ENCODE measurements at places on chromosomes 6 and 20.

- DNase-seq, result no peak
Observed at GRCh38 chr6:43428112-43428570, 800 bp downstream of the ABCC10 start.

DNA sequence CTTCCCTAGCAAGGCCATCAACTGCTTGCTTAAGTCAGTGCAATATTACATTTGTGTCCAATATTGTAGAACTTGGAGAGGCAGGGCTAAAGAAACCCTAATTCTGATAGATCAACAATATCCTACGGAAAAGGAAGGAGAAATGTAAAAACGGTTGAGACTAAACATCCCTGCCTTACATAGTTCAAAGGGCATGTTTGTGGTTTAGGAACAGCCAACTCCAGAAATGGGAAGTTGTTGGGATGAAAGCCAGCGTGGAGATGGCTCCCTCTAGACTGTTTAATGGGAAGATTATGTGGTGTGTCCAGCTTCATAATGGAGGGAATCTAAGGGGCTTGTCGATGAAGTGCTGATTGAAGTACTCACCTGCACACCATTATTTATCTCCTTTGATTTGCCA is 145.3 kb upstream of the TENT5A start:
- no peak for DNase-seq

DNA sequence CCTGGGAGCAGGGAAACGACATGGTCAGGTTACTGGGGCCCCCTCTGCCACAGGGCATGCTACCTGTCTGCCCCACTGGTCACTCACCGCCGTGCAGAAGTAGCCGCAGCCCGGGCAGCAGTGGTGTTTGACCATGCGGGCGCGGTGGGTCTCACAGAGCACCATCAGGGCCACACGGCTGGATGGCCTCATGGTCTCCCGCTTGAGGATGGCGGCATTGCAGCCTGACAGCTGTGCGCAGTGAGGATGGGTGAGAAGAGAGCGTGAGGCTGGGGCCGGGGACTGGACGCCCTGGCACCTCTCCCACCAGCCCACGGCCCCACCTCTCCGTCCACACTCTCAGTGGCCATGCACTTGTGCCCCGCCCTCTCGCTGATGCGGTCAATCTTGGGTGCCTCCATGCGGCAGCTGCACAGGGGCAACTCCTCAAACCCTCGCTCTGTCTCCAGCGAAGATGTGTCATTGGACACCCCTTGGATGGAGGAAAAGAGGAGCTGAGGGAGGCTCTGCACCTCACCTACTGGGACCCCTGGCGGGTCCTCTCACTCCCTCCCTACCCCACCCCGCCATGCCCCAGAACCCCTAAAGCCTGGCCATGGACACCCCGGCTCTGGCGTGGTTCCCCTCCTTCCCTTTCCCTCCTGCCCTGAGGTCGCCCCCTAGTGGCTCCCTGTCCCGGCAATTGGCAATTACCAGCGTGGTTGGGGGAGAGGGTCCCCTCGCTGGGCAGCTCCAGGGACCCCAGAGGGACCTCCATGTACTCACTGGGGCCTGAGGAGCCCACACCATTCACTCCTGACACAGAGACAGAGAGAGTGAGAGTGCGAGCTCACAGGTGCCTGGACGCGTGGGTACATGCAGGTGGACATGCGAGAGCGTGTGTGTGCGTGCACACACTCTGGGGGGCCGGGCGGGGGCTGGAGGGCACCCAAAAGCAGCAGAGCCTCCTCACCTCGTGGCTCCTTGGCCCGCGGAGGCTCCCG is 8.9 kb downstream of the EHMT2 start:
- no peak for DNase-seq

DNA sequence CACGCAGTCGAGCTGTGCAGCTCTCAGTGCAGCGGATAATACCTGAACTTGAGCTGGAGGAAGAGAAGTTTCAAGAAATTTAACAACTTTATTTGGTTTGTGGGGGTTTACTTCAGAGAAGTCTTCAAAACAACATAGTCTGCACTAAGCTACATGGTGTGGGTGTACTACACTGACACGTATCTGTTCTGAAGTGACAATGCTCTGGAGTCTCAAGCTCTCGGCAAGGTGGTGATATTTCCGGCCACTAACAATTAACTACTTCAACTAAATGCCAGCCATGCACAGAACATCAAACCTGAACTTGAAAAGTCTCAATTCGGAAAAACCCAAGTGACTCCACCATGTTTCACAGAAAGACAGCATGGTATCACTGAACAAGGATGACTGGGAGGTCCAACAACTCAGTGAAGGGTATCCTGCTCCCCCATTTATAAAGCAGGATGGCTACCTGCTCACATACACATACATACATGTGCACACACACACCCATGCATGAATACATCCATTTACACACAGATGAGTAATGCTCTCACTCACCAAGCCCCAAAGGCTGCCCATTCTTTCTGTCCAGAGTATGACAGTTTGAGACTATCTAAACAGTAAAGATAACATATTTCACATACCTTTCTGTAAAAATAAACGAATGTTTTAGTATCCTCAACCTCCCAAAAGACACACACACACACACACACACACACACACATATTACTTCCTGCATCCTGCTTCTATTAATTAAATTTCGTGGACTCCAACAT is 15.4 kb upstream of the ANKRD60 start:
- DNase-seq, result no peak

GRCh38 chr6:76708641-76709331 is 636.3 kb upstream of the IMPG1 start:
- no peak for DNase-seq

DNA sequence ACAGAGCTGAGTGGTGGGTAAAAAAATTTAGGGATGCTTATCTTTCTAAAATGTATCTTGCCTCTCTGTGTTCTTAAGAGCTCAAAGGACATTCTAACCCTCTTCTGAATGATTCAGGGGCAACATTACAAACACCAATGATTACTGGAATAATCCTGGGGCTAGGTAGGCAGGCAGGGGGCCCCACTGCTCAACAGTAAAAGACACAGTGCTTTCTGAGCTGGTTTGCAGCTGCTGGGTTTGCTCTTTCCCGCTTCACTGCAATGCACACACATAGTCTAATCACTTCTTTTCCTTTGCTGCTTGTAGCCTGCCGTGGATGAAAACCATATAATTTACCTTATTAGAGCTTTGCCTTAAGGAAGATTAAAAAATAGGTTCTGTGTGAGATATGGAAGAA is 23.9 kb downstream of the CLDN20 start:
- DNase-seq, result no peak

DNA sequence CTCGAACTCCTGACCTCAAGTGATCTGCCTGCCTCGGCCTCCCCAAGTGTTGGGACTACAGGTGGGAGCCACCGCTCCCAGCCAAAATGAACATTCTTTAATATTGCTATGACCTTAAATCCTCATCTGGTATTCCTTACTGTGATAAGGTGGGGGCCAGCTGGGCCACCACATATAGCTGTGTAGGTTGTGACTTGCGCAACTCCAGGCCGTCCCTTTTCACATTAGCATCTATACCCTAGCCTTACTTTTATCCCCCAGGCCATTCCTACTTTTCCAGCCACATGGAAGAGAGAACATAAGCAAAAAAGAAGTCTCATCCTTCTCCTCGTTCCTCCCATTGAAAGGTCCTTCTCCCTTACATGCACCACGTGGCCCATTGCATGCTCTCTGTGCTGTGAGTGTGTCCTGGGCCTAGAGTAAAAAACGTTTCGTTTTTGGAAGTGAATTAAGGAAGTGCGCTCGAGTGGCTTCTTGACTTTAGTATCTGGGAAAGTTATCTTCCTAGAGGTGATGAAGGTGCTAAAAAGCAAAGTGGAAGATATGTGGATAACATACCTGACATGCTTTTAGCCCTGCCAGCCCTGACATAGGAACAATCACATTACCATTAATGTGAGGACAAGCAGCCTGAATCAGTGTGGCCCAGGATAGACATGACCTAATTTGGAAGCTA is 56.8 kb upstream of the KIF13A start:
- no peak for DNase-seq

DNA sequence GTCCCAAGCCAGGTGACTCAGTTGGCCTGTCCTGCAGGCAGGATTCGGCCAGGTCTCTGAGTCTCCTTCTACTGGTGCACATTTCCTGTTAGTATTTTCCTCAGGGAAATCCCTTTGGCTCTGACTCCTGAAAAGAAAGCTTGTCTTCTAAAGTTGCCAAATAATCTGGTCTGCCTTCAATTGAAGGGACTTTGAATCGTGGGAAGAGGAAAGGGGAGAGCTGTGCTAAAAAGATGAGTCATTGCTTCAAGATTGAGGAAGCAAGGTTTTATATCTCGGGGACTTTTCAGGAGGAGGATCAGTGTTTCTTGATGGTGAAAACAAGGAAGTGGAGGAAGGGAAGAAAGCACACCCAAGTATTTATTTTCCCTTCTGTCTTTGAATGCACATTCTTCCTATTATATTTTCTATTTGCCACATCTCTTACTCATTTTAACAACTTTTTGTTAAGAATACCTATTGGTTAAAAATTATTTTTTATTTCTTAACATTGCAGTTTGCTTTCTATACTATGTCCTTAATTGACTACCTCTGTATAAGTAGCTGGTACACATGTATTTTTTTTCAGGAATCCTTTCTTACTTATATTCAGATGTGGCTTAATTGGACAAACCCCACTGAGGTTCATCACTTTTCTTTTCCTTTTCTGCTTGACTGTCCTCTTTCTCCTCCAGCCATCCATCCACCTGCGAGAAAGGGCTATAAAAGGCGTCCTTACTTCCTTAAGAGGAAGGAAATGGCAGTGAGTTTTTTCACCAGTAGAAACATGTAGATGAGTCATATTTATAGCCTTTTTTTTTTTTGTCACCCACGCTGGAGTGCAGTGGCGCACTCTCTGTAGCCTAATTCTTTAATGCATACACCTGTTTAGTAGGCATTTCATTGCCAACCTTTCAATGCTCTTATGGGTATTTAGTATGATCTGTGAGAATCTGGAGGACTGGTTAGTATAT is 15.0 kb upstream of the IFNGR1 start:
- no peak for DNase-seq

DNA sequence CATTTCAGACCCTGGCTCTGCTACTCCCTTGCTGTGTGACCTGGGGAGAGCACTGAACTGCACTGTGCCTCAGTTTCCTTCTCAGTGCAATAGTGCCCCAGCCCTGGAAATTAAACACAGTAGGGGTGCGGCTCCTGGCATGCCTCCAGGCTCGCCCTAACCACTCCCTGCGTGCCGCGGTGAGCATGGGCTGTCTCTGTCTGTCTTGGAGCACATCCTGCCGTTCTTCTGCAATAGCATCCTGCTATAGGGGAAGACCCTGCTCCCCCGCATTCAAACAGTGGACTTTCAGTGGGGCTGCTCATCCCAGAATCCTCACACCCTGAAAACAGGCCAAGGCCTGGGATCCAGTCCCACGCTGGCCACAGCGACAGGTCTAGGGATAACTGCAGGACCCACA is 129.5 kb downstream of the FOXC1 start:
- DNase-seq, result no peak

GRCh38 chr20:5215672-5216304 is 89.0 kb downstream of the CDS2 start:
- DNase-seq, result no peak

- DNase-seq, result no peak
Observed at GRCh38 chr6:15453622-15454021, 207.8 kb downstream of the JARID2 start.

- DNase-seq, result no peak
Observed at GRCh38 chr6:159981403-159982245, 12.7 kb downstream of the IGF2R start.

GRCh38 chr6:10098756-10099528 is 315.9 kb downstream of the TFAP2A start:
- no peak for DNase-seq

GRCh38 chr6:147935656-147936055 is 407.0 kb upstream of the SASH1 start:
- DNase-seq, result no peak

DNA sequence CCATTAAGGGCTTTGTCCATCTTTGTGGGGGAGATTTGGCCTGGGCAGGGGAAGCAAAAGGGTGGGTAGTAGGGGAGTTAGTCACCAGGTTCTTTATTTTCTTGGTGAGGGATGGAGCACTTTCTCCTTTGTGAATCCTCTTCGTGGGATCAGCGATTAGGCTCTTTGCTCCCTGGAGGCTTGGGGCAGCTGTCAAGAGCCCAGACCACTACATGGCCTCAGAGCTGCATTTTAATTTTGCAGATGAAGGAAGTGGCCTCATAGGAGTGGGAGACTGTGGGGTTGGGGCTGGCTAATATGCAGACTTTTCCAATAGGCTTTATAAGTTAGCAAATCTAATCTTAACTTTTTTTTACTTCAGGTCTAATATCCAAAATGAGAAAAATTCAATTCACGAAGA is 168.1 kb upstream of the DEFB112 start:
- DNase-seq, result no peak

- DNase-seq, result no peak
Observed at GRCh38 chr6:157246771-157247484, 76.4 kb downstream of the TMEM242 start.

DNA sequence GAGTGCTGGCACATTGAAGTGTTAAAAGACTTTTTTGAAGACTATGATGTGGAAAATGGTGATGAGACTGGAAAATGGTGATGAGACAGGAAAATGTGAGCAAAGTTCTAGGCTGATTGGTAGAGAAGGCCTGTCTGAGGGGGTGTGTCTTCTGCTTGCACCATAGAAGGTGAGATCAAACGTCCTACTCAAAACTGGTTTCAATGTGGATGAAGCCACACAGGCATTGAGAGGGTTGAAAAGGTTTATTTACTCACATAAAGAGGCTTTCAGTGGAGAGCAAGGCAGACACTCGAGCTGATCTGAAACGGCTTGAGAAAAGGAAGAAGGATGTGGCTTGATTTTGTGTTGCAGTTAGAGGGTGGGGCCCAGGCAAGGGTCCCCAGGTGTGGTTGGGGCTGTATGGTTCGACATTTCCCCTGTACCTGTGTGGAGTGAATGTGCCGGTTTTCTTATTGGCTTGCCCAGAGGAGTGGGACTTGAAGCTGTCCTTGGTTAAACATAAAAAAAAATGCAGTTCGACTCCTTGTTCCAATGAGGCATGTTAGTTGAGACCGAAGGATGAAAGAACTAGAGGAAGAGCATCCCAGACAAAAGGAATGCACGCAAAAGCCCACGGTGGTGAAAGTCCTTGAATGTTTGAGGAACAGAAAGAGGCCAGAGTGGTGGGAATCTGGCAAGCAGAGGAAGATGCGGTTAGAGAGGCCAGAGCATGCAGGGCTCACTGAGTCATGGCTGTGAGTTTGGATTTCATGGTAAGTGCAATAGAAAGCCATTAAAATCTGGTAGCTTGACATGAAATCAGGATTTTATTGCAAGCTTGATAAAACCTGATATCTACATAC is 172.3 kb downstream of the EPM2A start:
- no peak for DNase-seq

- no peak for DNase-seq
Observed at GRCh38 chr6:106064142-106064541, 22.0 kb upstream of the PRDM1 start.

GRCh38 chr20:24521032-24521431 is 51.6 kb downstream of the SYNDIG1 start:
- no peak for DNase-seq

- no peak for DNase-seq
Observed at GRCh38 chr6:33732817-33733708, 13.6 kb downstream of the IP6K3 start.

- no peak for DNase-seq
Observed at GRCh38 chr6:49205526-49205925, 257.5 kb downstream of the MMUT start.
